Ureter (tissue), 1 donor: ENCODE measurements at places on chromosomes 7 and 10. TPM values are rescaled to one million over a fixed set of nuclear protein-coding genes. Genes with fewer than 3 reads are reported as not detected.

DNA sequence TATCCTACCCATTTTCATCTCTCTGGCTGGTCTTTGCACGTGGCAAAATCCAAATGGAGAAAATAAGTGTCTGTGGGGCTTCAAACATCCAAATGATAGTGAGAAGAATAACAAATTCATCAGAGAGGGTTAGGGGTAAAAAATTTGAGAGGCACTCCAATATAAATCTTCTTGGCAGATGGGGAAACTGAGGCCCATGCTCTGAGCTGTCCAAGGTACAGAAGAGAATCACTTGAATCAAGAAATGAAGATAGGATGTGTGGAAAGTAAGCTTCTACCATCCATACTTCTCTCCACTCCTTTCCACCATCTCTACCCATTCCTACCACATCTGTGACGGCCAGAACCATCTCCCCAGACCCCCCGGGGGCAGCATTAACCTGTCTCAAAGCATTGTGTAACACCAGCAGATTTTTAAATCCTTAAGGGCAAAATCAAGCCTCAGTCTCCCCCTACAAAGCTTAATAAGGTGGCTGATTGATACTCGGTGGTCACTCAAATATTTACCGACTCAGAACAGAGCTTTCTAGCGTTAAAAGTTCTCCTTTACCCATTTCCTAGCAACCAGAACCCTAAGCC, 818 bp downstream of the GOT1 start:
- no peak for DNase-seq

The ZMYND11 gene
- total RNA-seq = 106 TPM

The ANKRD7 gene
- total RNA-seq = not detected

DNA sequence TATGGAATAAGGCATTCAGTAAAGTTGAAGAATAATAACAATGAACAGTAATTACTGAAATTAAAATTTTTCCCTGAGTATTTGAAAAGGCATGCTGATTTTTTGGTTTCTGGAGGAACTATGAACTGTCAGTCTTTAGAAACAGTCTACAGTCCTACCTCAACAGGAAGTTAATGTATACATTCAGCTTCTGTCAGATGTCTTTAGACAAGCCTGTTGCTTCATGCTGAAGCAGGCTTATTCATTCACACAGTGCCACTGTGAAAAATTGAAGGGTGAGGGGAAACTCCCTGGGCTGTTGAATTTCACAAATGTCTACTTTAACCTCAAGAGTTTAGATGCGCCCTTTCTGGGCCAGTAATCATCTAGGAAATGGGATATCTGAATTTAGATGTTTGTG, 3.5 kb downstream of the NRF1 start:
- DNase-seq = no peak

The ERVW-1 gene
- not detected for total RNA-seq

DNA sequence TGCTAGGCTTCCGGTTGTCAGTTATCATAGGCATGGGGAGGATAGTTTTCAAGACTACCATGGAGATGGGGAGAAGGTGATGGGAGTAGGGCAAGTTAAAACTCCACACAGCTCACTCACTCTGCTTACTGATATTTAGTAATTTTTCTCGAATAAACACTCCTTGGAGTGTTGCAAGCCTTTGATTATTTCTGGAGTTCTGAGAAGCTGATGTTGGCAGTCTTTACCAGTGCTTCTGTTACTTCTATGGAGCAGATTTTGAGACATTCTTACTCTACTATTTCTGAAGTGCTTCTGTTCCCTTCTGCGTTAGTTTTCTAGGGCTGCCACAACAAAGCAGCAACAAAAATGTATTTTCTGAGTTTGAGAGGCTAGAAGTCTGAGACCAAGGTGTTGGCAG, 104.4 kb downstream of the CH25H start:
- no peak for DNase-seq

- DNase-seq = no peak
Measured at GRCh38 chr10:3172081-3172445, 519 bp downstream of the PITRM1 start.

DNA sequence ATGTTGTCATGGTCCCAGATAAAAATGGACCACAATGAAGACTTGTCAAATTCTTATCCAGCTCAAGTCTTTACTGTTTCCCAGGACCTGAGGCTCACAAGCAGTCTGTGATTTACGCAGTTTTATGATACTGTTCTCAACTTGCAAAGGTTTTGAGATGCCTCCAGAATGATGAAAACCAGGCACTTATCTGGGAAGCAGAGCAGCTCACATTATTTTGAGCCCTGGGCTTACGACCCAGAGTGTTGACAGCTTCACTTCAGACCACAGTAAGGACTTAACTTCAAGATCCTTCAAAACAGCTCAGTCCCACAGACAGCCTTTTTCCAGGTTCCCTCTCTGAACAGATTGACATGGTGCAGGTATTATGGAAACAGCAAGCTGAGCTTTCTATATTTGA, 236.1 kb downstream of the RNLS start:
- no peak for DNase-seq

DNA sequence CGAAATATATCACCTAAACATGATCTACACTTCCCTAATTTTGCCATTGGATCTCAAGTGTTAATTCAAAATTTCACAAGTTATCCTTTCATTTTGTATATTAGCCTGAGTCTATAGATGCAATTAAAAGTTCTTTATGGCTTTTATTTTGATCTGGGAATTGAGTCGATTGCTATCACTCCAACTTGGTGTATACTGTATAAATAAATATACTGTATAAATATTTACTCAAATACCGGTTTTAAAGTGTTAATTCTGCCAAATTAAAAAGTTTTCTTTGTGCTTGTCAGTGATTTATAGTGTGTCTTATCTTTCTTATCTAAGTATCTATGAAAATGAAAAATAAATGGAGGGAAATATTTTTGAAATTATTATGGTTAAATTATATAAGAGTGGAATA, 683.7 kb upstream of the LRRN3 start:
- no peak for DNase-seq

The HOXA6 gene
- total RNA-seq = 8.5 TPM
